ENCODE measurements at places on chromosomes 7 and 10. TPM values are rescaled to one million over a fixed set of nuclear protein-coding genes. Genes with fewer than 3 reads are reported as not detected.

The MKI67 gene
- 0.43 TPM for total RNA-seq

DNA sequence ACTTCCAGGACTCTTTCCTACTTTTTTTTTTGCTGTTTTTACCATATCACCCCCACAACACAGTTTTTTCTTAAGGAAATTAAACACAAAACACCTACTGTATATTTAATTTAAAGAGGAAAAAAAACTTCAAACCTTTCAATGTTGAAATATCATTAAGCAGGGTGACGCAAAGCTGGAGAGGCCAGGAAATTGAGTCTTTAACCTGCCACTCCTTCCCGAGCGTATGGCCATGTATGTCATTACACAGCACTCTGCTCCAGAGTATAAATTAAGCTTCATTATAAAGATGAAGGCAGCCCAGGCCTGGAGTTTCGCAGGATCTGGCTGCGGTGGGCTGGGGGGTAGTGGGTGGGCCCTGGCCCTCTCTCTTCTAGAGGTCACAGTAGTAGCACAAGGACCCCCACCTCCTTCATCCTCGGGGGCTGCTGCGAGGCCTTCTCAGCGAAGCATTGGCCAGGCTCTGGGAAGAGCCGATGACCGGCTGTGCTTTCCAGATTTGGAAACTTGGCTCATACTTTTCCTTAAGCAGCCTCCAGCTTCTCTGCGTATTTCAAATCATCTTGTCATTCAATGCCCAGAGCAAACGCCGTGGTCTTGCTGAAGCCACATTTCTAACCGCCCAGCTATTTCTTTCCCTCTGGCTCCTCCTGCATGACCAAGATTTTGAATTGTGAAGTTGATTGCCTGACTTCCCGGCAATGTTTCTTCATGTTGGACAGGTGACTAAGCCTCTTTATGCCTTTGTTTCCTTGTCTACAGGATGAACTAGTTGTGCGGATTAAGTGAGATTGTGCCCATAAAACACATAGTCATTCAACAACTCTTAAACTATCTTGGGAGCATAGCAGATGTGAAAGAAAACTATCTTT, 765.1 kb downstream of the SUGCT start:
- no peaks in the 10 kb centered on the region for H3K4me1 ChIP-seq
- H3K27ac ChIP-seq = no peak overlapping the region
- no peak overlapping the region for H3K4me3 ChIP-seq
- DNase-seq = no peak
- H3K27me3 ChIP-seq = no peaks in the 10 kb centered on the region

DNA sequence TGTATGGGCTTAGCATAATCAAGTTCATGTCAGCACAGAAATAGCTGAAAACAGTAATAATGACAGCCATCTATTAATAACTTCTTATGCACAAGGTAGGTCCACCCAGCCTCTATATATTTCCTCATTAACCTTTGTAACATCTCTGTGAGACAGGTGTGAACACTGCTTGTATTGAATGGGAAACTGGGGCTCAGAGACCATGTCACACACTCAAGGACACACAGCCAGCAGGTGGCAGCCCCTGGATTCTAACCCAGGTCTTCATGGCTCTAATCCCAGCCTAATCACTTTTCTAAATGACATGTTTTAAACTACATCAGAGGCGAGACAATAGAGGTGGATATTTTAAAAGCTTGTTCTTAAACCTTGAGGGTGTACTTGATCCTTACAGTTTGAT, 591.4 kb downstream of the PARD3 start:
- H3K27me3 ChIP-seq = no peaks in the 10 kb centered on the region
- H3K4me3 ChIP-seq = no peak overlapping the region
- H3K4me1 ChIP-seq = no peaks in the 10 kb centered on the region
- no peak for DNase-seq
- no peak overlapping the region for H3K27ac ChIP-seq

The AKR1C1 gene
- 13.0 TPM for total RNA-seq

DNA sequence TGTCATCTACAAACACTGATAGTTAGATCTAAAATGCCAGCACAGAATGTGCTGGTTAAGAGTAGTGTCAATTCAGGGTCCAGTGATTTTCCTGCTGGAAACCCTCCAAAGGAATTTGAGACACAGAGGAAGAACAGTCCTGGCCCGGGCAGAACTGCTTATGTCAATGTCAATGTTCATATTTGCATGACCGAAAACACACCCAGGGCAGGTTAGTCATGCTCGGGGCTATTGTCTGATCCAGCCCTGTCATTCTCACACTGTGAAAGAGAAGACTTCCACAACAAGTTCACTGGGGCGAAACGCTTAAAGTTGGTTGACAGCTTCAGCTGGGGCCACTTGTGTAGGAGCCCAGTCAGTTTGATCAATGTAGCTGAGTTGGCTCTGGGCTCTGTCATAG, 139.3 kb downstream of the C1GALT1 start:
- H3K27ac ChIP-seq = no peak overlapping the region
- DNase-seq = no peak
- H3K4me1 ChIP-seq = no peaks in the 10 kb centered on the region
- no peaks in the 10 kb centered on the region for H3K27me3 ChIP-seq
- no peaks in the 10 kb centered on the region for H3K36me3 ChIP-seq

The ACADSB gene
- 12.9 TPM for total RNA-seq

The MBL2 gene
- not detected for total RNA-seq

DNA sequence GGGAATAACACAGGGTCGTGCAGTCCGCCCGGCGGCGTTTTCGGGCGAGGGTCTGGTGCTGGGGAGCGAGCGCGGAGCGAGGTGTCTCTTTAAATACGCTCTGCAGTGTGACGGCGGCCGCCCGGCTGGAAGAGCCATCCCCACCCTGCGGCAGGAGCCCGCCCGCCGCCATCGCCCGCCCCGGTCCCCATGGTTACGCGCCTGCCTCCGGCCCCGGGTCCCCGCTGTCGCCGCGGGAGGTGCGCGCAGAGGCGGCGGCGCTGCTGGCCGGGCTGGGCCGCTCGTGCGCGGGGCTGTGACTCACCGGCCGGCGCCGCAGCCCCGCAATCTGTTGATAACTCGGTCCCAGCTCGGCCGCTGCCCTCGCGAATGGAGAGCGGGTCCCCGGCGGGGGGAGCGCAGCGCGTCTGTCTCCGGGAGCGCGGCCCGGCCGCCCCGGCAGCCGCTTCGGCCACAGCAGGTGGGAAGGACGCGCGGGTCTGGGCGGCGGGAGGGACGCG, at the start of gene ADGRA1:
TSS of gene ADGRA1 (plus strand) at position 246 of the 500 bp plus-strand sequence. CDS start 986 bp downstream, outside the sequence.
- peak; percentile 49 for DNase-seq
- no peaks in the 10 kb centered on the region for H3K36me3 ChIP-seq
- H3K4me1 ChIP-seq = no peaks in the 10 kb centered on the region
- no peak within 1 kb of the TSS for H3K27ac ChIP-seq

The CHN2 gene
- 24.0 TPM for total RNA-seq

DNA sequence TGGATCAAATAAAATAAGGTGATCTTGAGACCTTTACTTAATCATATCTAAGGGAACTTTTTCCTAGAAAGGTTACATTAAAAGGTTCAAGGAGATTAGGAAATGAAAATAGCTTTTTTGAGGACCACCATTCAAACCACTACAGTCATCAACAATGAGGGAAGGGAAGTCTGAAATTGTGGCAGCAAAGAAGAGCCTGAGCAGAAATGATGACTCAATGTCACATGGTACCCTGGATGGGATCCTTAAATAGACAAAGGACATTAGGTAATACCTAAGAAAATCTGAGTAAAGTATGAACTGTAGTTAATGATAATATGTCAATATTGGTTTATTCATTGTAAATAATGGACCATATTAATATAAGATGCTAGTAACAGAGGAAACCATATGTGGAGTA, 236.0 kb downstream of the SEMA3D start:
- H3K4me3 ChIP-seq = no peak overlapping the region
- no peak overlapping the region for H3K27ac ChIP-seq
- H3K27me3 ChIP-seq = no peaks in the 10 kb centered on the region
- no peaks in the 10 kb centered on the region for H3K36me3 ChIP-seq

- DNase-seq = no peak
- no peak overlapping the region for H3K4me3 ChIP-seq
- H3K27me3 ChIP-seq = no peaks in the 10 kb centered on the region
- H3K36me3 ChIP-seq = no peaks in the 10 kb centered on the region
- H3K27ac ChIP-seq = no peak overlapping the region
- no peaks in the 10 kb centered on the region for H3K4me1 ChIP-seq
Observed at GRCh38 chr7:80707318-80707717, 68.9 kb downstream of the CD36 start.

DNA sequence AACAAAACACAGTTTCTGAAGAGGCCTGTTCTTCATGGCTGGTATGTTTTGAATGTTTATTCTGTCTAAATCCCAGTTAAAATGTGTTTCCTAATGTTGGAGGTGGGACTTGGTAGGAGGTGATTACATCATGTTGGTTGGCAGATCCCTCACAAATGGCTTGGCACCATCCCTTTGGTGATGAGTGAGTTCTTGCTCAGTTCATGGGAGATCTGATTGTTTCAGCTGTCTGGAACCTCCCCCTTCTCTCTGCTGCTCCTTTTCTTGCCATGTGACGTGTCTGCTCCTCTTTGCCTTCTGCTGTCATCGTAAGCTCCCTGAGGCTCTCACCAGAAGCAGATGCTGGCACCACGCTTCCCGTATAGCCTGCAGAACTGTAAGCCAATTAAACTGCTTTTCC, 383.6 kb upstream of the TPK1 start:
- DNase-seq = no peak
- no peak overlapping the region for H3K4me3 ChIP-seq
- H3K27ac ChIP-seq = no peak overlapping the region
- no peaks in the 10 kb centered on the region for H3K27me3 ChIP-seq

GRCh38 chr7:110522761-110523200, 568.1 kb upstream of the LRRN3 start:
- no peak overlapping the region for H3K4me3 ChIP-seq
- peak overlapping the region; percentile 62 for H3K27ac ChIP-seq
- peak; percentile 5 for DNase-seq
- no peaks in the 10 kb centered on the region for H3K27me3 ChIP-seq

The ACBD7 gene
- total RNA-seq = 0.59 TPM

The RHOBTB1 gene
- total RNA-seq = 5.2 TPM

- DNase-seq = no peak
- H3K4me1 ChIP-seq = no peaks in the 10 kb centered on the region
- no peak overlapping the region for H3K4me3 ChIP-seq
- H3K36me3 ChIP-seq = no peaks in the 10 kb centered on the region
- H3K27ac ChIP-seq = no peak overlapping the region
- H3K27me3 ChIP-seq = no peaks in the 10 kb centered on the region
Observed at GRCh38 chr7:33893377-33893776, 12.0 kb upstream of the BMPER start.

The FAM185A gene
- 3.8 TPM for total RNA-seq

GRCh38 chr7:9870674-9871073, 1103.0 kb upstream of the PHF14 start:
- H3K36me3 ChIP-seq = no peaks in the 10 kb centered on the region
- DNase-seq = no peak
- H3K27me3 ChIP-seq = no peaks in the 10 kb centered on the region
- no peaks in the 10 kb centered on the region for H3K4me1 ChIP-seq

- no peaks in the 10 kb centered on the region for H3K36me3 ChIP-seq
- no peak overlapping the region for H3K4me3 ChIP-seq
Observed at GRCh38 chr10:130555411-130555750, 419.2 kb downstream of the GLRX3 start.

The FAM13C gene
- total RNA-seq = 1.1 TPM

GRCh38 chr7:43726466-43726865, 2.9 kb downstream of the COA1 start:
- H3K4me3 ChIP-seq = no peak overlapping the region
- no peak for DNase-seq
- H3K27me3 ChIP-seq = no peaks in the 10 kb centered on the region
- no peaks in the 10 kb centered on the region for H3K36me3 ChIP-seq

The DOCK1 gene
- 24.4 TPM for total RNA-seq

The CLCN1 gene
- total RNA-seq = not detected

DNA sequence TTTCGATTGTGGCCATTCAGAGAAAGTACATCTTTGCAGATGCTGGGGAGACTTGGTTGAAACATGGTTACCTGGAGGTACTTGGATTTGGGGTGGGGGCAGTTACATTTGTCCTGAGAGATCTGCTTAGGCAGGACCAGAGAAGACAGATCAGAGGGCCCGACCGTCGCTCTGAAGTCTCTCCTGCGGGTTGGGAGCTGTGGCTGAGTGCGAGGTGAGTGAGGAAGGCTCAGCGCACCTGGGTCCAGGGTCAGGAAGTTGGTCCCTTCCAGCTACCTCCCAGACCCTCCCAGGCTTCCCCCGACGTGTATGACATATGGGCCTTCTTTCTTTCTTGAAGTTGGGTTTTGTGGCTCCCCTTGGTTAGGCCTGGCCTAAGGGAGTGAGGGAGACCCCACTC, 56.3 kb downstream of the LHPP start:
- no peak overlapping the region for H3K27ac ChIP-seq
- DNase-seq = no peak
- H3K27me3 ChIP-seq = no peaks in the 10 kb centered on the region

The GARS1 gene
- 40.9 TPM for total RNA-seq

GRCh38 chr7:128030654-128031611, at the start of gene LRRC4:
Gene LRRC4 (minus strand): TSS chr7:128031437. CDS start chr7:128030640, 797 bp downstream.
- no peak within 1 kb of the TSS for H3K4me3 ChIP-seq
- no peaks in the 10 kb centered on the region for H3K27me3 ChIP-seq
- H3K4me1 ChIP-seq = peaks cover 2% of the 10 kb centered on the region
- H3K36me3 ChIP-seq = no peaks in the 10 kb centered on the region

- H3K27me3 ChIP-seq = no peaks in the 10 kb centered on the region
- H3K4me3 ChIP-seq = no peak overlapping the region
- no peaks in the 10 kb centered on the region for H3K4me1 ChIP-seq
- no peak for DNase-seq
- H3K36me3 ChIP-seq = peaks cover 18% of the 10 kb centered on the region
Observed at GRCh38 chr7:255038-255435, 34.9 kb upstream of the FOXL3 start.

The TMEM178B gene
- 3.0 TPM for total RNA-seq

GRCh38 chr7:29126804-29127203, 19.5 kb downstream of the CPVL start:
- no peaks in the 10 kb centered on the region for H3K4me1 ChIP-seq
- no peak for DNase-seq
- H3K36me3 ChIP-seq = no peaks in the 10 kb centered on the region
- no peaks in the 10 kb centered on the region for H3K27me3 ChIP-seq

- DNase-seq = no peak
- H3K27me3 ChIP-seq = no peaks in the 10 kb centered on the region
- H3K36me3 ChIP-seq = no peaks in the 10 kb centered on the region
- no peak overlapping the region for H3K27ac ChIP-seq
- no peaks in the 10 kb centered on the region for H3K4me1 ChIP-seq
- no peak overlapping the region for H3K4me3 ChIP-seq
Observed at GRCh38 chr7:132321387-132321786, 254.9 kb downstream of the PLXNA4 start.

DNA sequence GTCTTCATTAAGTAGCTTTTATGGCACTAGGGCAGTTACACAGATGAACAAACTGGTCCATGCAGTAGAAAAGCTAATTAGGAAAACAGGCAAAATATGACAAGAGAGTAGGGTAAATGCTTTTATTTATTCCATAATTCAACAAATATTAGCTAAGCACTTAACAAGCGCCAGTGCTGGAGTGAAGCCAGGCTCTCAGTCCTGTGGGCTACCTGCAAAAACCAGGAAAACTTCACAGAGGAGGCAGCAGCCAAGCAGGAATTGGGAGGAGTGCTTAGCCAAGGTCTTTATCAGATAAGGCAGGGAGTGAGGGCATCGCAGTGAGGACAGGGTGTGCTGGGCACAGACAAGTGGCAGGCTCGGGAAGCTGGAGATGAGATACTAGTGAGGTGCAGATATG, 4.9 kb upstream of the KAT6B start:
- H3K27ac ChIP-seq = peak overlapping the region; percentile 4
- no peak overlapping the region for H3K4me3 ChIP-seq
- peak; percentile 40 for DNase-seq

The ZDHHC4 gene
- total RNA-seq = 40.7 TPM

Data from pancreas (tissue), 10 donors.